ENCODE measurements at places on chromosomes 2 and 18.

GRCh38 chr18:45621061-45621511, 5.8 kb downstream of the SLC14A2 start:
- DNase-seq = no peak

DNA sequence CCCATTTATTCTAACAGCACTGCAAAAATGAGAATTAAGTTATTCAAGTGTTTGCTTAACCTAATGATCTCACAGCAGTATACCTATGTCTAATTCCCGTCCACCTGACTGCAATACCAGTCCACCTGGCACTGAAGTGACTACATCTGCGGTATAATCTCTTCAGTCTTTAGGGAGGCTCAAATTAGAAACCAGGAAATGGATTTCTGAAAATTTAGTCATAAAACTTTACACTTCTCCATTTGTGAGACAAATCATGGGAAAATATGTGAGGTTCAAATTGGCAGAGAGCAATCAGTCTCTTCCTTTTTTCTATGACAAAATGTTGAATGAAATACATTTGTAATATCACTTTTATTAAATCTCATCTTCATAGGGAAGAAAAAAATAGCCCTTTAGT, 33.0 kb downstream of the FTCDNL1 start:
- DNase-seq = no peak

GRCh38 chr2:149556452-149556851, 31.1 kb downstream of the MMADHC start:
- no peak for DNase-seq

GRCh38 chr2:159186462-159186861, 100.0 kb downstream of the WDSUB1 start:
- no peak for DNase-seq

DNA sequence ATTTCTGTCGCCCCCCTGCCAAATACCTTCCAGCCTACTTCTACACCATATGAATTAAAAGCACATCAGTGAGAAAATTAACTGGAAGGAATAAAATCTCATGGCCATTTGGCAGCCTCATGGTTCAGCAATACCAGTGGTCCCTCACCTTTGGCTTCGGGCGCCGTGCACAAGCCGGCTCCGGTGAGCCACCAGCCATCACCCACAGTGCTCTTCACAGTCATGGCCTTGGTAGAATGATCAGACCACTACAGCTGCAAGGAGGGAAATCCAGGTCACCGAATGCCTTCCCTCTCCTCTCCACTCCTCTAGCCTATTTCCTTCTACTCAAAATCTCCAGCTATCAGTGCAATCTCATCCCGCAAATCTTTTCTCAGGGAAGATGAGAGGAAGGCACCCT, 239.1 kb downstream of the C1D start:
- DNase-seq = no peak

GRCh38 chr2:221330436-221330835, 241.7 kb downstream of the EPHA4 start:
- no peak for DNase-seq

DNA sequence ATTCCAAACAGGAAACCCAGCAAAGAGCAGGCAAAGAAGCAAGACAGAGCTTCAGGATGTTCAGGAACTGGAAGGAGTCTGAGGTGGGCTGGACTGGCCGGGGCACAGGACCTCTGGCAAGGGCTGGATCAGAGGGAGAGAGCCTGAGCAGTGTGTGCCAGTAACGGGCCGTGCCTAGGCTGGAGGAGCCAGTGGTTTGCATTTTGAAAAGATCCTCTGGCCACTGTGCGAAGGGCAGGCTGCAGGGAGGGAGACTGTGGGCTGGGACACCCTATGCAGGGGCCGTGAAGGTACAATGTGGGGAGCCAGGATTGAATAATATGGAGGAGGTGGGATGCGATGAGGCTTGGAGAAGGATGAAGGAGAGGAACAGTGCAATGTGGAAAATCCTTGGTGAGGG, 6.2 kb upstream of the SDC1 start:
- no peak for DNase-seq

DNA sequence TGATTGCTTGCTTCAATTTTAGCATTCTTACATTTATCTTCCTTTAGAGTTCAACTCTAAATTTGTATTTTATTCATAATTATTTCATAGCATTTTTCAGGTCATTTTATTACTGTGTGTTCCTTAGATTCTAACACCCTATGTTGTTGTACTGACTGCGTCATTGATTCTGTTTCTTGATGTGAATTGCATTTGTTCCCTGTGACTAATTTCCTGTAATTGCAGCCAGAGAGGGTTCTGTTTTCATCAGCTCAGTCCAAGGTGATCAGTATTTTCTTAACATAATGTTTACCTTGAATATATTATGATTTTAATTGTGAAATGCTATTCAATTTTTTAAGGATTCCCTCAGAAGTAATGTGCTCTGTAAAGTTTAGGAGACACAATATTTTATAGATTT, 970.2 kb upstream of the PIK3C3 start:
- DNase-seq = no peak

DNA sequence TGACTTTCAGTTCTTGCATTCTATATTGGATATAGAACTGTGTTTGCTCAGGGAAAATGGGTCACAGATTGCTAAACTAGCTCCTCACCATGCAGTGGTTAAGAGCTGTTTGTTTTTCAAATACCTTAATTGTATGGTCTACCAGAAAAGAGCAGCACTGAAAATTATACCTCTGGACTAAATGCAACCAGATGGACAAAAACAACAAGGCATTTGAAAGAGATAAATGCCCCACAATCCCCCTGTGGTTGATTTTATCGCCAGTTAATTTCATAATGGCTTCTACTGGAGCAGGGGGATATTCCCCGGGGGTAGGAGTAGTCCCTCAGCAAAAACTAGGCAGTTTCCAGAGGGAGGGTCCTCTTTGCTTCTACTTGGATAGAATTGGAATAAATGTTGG, 267.9 kb upstream of the TNP1 start:
- DNase-seq = no peak

DNA sequence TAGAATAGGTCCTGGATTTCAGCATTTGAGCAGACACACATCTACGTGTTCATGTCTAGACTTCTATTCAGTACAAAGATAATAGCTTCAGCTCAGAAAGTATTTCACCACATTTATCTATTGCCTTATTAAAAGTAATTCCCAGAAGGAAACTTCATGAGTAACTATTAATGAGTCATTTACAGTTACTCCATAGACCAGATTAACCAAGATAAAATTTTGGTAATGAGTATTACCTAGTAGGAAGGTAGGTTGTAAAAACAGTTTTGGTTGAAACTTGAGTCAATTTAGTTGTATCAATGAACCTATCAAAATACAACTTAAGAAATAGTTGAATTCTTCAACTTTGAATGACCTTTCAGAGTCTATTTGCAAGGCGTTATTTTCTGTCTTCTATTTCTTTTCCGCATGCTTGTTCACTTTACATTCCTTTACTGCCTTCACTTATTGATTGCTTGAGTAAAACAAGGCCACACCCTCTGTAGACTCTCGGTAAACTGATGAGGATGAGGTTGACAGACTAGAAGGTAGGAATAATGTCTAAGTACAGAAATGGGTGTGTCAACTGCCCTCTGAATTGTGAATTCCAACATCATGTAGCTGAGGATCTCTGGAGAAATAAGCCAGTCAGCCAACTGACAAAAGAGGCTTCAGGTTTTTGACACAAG, 1165.6 kb upstream of the ZEB2 start:
- DNase-seq = no peak

GRCh38 chr18:50183556-50183955, 11.4 kb downstream of the MYO5B start:
- DNase-seq = no peak

- DNase-seq = no peak
These were observed 6.8 kb downstream of the TFPI start for GRCh38 chr2:187547353-187547979.

GRCh38 chr2:85804583-85804982, 50.8 kb downstream of the ATOH8 start:
- no peak for DNase-seq
